ENCODE measurements at places on chromosomes 16 and 17.

DNA sequence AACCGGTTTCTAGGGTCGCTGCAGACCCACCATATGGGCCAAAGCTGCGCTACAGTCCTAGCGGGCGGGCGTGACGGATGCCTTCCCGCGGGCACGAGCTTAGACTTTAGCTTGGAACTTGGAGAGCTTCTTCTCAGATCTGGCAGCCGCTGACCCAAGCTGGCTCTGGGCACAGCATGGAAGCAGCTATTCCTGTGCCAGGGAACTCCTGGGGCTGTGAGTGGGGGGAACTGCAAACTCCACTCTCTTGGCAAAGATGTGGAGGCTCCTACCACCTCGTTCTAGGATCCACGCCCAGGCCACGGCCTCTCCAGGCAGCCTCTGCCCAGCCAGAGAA lies 8.8 kb downstream of the FAAP100 start:
- DNase-seq: no peak

- DNase-seq: no peak
These were observed 244.7 kb downstream of the IRF8 start for GRCh38 chr16:86143666-86144065.

GRCh38 chr17:40412880-40413279 lies 4.8 kb downstream of the TOP2A start:
- no peak for DNase-seq

- DNase-seq: no peak
These were observed 72.9 kb upstream of the SMIM36 start for GRCh38 chr17:55584055-55584685.

GRCh38 chr16:46922239-46922638 lies 38.1 kb downstream of the GPT2 start:
- no peak for DNase-seq

DNA sequence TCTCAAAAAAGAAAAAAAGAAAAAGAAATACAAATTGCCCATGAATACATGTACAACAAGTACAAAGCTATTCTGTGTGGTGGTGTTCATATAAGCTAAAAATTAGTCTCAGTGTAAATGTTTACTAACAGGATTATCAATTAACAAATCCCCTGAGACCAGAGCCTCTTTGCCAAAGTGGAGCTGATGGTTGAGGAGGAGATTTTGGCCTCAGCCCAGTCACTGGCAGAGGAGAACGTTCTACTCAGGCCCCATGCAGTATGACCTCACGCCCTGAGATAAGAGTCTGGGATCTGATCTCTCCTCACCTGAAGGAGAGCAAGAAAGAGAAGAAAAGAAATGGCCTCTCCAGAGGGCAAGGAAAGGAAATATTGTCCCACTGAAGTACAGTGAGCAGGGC lies 35.5 kb upstream of the NOL11 start:
- no peak for DNase-seq

GRCh38 chr17:48505788-48506187 lies 25.0 kb downstream of the HOXB1 start:
- peak; percentile 35 for DNase-seq

- DNase-seq: no peak
These were observed 60.0 kb downstream of the MEAK7 start for GRCh38 chr16:84444476-84444875.

- DNase-seq: no peak
These were observed 101.8 kb upstream of the METRNL start for GRCh38 chr17:82977606-82978005.

Measured in activated CD4-positive, alpha-beta T cell treated with anti-CD3 and anti-CD28 coated beads for 48 hours (primary cell).